NAMALWA (cell line): ENCODE measurements at places on chromosomes 12 and 14.

- no peak for DNase-seq
Observed at GRCh38 chr14:64724578-64724930, 20.3 kb downstream of the PLEKHG3 start.

DNA sequence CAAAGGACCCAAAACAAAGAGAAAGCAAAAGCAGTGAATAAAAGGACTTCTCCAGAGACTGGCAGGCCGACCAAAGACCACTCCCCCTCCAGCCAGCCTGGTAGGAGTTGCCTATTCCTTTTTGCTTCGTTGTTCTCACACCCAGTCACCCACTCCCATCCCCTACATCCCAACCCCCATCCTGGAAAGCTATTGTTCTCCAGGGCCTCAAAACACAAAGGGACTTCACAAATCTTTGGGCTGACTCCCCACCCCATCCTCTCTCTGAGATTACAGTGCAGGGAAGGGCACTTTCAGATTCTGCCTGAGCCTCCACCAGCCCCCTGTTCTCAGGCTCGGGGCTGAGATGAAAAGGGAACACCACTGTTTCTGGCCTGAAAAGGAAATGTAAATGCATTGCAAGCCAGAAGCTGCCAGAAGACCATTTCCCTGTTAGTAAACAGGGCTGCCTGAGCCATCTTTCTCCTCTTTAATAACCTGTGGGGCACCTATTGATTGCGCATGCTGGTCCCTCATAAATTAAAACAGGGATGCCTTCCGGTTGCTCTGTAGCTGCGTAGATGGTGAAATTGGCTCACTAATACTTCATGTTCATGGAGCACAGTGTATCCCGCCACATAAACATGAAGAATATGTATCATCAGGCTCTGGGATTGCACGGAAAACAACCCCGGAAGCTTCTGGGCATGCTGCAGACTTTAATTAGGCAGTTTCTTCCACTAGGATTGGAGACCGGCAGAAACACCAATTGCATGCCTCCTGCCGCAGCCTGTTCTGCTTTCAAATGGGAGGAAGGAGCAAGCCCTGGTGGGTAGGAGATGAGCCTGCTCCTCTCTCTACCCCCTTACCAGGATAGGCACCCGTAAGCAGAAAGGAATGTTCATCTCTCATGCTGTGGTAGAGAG is 130.3 kb upstream of the FUT8 start:
- peak; percentile 13 for DNase-seq

DNA sequence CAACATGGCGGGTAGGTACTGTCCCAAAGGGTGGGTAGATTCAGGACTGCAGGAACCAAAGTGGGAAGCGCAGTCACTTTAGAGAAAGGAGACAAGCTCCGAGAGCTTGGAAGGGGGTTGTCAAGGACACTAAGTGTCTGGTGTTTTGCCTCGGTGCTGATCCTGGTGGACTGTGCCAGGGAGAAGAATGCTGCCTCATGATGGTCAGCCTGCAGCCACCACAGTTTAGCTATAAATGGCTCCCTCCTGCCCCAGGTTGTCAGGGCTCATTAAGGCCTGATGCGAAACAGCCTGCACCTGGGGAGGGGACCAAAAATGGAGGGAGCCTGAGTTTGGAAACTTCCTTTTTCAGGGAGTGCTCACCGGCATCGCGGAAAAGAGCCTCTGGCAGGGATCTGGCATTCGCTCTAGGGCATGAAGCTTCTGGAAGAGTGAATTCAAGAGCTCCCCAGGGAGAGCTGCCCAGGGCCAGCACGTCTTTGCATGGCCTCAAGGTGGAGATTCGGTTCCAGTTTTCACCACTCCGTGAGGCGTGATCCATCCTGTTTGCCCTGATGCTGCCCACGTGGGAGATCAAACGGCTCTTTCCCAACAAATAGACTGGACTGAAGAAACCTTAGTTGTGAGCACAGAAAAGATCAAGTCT is 164.0 kb downstream of the FOXN3 start:
- no peak for DNase-seq

DNA sequence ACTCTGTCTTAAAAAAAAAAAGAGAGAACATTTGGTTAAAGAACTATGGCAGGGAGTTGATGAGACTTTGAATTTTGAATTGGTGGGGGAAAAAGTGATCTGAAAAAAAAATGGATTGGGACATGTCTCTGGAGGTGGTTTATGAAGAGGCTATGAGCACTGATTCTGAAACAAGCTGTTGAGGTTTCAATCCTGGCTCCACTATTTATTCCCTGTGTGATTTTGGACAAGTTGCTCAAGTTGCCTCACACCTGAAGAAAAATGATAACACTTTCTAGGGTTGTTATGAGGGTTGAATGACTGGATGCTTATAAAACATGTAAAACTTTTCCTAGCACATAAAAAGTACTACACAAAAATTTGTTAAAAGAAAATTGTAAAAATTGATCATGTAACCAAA is 1.8 kb upstream of the ANO6 start:
- DNase-seq: peak; percentile 10

GRCh38 chr14:20427231-20428009 is 8.5 kb downstream of the KLHL33 start:
- DNase-seq: peak; percentile 47

GRCh38 chr14:58367296-58367695 is 28.4 kb upstream of the TOMM20L start:
- DNase-seq: no peak

GRCh38 chr12:96233168-96233567 is 39.0 kb downstream of the ELK3 start:
- DNase-seq: no peak

DNA sequence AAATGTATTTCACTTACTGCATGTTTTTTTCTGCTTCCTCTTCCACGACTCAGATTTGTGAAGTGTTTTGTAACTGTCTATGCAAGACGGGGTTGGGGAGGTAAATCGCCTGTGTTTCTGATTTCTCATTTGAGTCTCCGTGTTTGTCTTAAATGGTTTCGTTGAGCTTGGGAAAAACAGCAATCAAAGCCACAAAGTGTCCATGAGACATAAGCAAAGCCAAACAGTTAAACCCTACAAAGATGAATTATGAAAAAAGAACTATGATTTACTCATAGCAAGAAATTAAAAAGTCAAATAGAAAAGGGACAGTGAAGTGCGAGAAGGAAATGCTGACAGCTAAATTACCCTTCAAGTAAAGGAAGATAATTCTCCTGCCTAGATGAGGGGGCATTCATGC is 164.3 kb upstream of the TMPO start:
- DNase-seq: no peak
